Cardiac fibroblast (primary cell): ENCODE measurements at places on chromosomes 16 and 17.

GRCh38 chr16:1474796-1475551 lies at the start of gene CLCN7:
Gene CLCN7, minus strand, starts transcription at chr16:1475028. Its CDS starts 54 bp downstream, at chr16:1474974.
- DNase-seq = peak; percentile 89

DNA sequence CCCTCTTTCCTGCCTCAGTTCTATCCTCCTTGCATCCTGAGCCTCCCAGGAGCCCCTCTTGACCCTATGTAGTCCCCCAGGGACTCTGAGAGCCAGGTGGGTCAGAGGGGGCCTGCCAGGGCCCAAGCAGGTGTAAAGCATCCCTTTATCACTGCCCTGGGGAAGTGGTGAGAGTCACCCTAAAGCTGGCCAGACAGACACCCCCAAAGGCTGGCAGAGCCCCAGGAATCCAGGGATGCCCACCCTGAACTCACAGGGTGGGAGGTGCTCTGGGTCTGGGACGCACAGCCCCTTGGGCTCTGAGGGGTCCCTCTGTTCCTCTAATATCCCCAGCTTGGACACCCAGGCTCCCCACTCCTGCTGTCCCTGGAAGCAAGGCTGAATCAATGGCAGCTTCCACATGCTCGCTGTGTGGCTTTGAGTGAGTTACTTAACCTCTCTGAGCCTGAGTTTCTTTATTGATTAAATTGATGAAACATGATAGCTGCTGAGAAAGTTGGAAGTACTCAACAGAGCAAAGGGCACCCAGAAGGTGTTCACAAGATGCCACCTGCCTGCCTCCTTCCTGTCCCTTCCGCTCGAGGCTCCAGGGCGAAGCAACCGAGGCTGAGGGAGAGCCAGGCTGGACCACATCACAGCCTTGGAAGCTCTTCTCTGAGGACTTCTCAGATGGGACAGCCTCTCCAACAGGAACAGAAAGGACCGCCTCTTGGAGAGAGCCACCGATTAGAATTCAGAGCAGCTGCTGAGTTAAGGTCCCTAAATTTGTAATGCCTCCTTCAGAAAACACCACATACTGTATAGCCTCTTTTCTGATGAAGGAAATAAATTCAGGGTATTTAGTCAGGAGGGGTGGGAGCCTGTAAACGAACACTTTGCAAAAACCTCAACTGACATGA lies 67.1 kb upstream of the DOC2B start:
- DNase-seq = no peak

DNA sequence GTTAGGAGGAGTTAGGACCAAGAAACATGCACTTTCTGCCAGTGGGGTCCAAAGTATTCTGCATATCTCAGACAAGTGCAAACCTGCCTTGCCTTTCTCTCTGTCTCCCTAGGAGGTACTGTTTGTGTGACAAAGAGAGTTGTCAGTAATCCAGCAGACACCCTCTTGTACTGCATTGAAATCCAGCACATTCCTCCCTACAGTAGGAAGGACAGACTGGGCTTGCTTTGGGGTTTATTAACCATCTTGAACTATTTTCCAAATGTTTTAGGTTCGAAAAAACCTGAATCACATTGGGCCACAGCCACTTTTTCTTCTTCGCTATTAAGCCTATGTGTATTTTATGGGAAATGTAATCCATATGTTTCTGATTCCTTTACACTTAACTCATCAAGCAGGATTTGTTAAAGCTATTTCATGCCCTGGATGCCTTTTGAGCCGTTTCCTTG lies 204.2 kb upstream of the KCNJ16 start:
- DNase-seq = no peak

- peak; percentile 33 for DNase-seq
Observed at GRCh38 chr17:65389949-65390348, 171.5 kb downstream of the AXIN2 start.

- DNase-seq = peak; percentile 44
Observed at GRCh38 chr17:57985675-57985974, 2.4 kb downstream of the VEZF1 start.

DNA sequence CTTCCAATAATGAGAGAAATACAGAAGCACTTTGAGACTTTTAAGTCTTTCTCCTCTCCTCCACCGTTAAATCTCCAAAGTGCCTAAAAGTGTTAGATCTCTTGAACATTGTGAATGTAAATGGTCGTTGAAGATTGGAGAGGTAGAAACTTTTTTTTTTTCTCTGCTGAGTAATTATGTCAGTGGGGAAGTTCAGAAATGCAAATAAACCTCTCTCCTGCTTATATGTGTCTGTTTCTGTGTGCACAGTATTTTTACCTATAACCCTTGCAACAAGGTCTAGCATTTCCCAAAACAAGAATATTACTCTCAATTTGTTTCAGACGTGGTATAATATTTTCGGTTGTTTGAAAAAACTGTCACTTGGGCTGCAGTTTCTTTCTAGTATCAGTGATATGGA lies 833.6 kb upstream of the CDH8 start:
- DNase-seq = no peak

DNA sequence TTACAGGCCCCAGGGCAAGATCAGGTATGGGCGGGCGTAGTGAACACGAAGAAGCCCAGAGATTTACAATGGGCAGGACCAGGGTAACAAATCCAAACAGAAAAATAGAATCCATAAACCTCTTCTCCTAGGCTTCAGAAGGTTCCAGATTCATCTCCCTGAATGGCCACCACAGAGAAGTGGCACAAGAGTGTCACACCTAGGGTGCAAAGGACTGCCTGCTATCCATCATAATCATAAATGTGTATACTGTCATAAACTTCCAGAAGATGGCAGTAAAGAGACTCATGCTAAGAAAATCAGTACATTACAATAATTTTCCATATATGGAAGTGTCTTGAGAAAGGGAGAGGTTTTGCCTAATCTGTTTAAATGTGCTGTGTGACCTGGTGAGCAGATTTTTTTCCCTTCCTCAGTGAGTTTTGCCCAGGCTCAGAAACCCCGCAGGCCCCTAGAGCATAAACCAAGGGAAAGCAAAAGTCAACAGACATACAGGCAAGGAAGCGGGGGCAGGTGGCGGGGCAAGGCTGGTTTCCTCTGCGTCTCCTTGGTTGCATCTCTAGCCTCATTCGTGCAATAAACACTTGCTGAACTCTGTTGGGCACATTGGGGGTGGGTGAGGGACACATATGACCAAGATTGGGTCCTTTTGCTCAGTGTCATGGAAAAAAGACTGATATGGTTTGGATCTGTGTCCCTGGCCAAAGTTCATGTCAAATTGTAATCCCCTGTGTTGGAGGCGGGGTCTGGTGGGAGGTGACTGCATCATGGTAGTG lies 92.0 kb upstream of the CDH5 start:
- DNase-seq = peak; percentile 65

- no peak for DNase-seq
Observed at GRCh38 chr16:24135624-24136565, 120.2 kb upstream of the CACNG3 start.

- DNase-seq = no peak
Observed at GRCh38 chr17:5198472-5198871, 6.8 kb upstream of the ZNF594 start.

DNA sequence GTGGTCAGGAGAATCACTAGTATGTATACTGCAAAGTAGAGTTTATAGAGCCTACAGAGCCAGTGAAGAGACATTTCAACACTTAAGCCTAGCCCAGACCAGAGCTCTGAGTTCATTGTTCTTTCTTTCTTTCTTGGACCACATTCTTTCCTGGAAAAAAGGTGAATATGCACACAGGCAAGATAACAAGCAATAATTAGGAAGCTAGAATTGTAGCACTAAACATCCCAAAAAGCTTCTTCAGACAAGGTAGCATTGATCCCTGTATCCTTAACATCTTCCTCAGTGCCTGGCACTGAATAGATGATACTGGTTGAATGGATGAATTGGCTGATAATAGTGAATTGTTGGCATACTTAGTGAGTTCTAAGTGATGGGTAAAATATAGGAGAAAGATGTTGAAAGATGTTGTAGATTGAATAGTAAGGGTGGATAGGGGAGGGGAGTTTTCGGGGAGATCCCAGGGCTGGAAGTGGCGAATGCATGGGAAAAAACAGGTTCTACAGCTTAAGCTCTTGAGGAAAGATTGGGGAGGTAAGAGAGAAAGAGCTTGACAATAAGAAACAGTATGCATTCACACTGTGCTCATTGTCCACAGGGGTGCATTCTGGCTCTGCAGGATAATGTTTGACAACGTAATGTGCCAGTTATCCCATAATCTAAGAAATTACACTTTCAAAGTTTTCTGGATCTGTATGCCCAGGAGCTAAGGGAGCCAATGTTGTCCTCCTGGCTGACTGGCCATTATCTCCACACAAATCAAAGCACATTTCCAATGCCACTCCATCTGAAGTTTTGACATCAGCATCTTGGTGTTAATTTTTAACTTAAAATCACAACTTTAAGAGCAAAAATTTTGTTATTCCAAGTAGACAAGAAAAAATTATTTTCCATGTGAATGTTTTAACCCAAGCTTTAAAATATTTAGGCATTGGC lies 35.6 kb downstream of the TUBD1 start:
- peak; percentile 18 for DNase-seq

GRCh38 chr17:74252211-74252610 lies 21.8 kb upstream of the DNAI2 start:
- DNase-seq = no peak

- DNase-seq = peak; percentile 31
Observed at GRCh38 chr17:9473711-9474110, 101.9 kb downstream of the STX8 start.

GRCh38 chr17:80153004-80153403 lies 6.1 kb upstream of the EIF4A3 start:
- DNase-seq = no peak

DNA sequence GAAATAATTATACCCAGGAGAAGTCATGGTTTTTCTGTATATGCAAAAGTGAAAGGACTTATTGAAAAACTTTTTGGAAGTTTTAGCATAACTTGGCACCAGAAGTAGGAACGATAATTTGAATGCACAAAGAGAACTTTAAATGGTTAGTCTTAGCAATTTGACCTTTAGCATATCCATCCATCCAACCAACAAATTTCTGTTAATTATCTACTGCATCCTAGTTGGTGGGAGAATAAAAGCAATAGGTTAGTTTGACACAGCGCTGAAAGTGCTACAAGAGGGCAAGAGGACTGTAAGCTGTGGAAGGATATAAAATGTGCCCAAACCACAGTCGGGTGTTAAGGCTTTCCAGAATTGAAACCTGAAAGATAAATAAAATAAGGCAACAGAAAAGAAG lies 17.6 kb downstream of the SPAG9 start:
- DNase-seq = no peak

DNA sequence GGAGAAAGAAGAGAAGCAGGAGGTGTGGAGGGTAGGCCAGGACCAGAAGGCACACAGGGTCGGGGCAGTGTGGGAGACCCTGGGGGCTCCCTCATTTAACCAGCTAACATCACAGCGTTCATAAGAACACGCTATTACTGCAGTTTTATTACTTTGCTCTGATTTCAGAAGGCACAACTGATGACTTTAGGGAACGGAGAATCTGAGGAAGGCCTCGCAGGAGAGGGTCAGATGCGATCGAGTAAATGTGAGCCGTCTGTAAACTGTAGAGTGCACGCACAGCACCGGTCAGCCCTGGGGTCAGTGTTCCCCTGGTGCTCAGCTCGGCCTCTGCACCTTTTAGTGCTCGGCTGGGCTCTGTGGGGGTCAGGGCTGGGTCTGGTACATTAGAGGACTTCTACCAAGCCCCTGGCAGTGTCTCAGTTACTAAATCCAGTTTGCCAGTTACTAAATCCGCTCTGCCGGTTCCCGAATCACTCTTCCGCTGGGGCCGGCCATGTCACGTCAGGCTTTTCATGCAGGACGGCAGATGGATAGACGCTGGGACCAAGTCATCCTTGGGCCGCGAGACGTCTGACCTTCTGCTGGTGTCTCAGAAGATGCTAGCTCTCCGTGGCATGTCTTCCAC lies 325.9 kb downstream of the SEC14L1 start:
- DNase-seq = no peak

DNA sequence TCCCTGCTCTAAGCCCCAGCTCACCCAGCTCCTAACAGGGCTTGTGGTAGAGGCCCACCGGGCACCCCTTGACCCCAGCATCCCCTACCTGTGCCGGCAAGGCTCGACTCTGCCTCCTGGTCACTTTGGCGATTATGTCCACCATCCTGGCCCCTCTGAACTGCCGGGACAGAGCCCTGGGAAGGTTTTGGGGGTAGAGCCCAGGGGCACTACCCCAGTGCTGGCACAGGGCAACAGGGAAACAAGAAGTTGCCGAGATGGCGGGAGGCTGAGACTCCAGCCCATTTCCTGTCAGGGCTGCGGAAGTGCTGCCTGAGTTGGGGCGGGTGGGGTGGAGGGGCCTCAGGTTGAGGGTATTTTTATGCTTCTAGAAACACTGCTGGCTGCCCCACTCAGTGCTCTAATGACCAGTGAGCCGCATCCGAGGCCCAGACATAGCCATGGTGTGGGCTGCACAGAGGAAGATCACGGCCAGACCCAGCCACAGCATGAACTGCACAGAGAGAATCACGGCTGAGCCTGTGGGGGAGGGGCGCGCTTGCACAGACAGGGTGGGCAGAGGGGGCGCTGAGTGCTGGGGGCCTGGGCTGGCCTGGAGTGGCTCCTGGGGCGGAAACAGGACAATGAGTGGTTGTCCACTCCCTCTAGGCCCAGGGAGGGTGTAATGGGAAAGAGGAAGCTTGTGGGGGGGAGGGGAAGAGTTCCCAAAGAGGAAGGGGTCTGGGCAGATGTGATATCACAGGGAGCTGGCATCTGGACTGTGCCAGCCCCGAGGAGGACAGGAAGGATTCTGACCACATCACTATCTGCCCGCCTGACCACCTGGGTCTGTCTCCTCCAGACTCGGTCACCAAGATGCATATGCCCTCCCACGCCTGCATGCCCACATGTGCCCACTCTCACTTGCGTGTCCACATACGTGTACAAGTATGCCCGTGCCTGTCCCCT lies 22.3 kb downstream of the ARHGAP27 start:
- no peak for DNase-seq
